ENCODE measurements at places on chromosomes 12 and 14.

DNA sequence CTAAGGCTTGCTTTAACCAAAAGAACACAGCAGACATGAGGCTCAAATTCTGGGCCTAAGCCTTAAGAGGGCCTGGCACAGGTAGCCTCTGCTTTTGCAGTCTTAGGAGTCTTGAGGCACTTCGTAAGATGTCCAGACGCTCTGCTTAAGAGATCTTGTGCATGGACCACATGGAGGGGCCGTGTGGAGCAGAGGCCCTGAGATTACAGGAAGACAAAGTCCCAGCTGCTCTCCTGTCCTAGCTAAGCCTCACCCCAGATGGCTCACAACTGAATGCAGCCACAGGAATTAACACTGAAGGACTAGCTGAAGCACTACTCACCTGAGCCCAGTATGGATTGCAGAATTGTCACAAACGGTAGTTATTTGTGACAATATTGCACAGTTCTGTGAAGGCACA, 446.0 kb downstream of the PDZRN4 start:
- no peak for DNase-seq

GRCh38 chr12:113416091-113416754, 6.0 kb upstream of the SDSL start:
- no peak for DNase-seq

DNA sequence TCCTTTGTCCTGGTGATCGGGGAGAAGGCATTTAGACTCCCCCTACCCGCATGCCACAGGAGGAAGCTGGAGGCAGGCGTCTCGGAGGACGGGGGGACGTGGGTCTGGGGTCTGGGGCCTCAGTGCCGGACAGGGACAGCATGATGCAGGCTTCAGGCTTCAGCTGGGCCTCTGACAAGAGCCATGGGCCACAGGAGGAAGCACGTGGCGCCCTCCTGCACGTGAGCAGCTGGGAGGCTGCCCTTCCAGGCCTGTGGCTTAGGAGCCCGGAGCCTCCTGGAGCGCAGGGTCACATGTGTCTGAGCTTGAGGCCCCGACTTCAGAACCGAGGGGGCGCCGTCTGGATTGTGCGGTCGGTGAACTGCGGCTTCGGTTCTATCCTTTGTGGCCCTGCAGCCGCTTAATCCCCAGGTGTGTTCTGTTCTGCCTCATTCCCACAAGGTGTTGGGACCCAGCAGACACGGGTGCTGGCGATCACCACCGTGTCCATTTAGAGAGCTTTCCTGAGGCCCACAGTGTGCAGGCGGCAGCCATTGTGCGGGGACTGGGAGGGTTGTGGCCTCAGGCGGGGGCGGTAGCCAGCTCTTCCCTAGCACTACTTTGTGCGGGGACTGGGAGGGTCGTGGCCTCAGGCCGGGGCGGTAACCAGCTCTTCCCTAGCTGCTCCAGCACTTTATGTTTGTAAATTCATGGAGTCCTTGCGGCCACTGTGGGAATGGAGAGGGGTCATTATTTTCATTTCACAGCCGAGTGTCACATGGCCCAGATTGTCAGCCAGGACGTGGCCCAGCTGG, 150.2 kb downstream of the ADGRD1 start:
- no peak for DNase-seq

GRCh38 chr14:96502621-96503305, 581 bp downstream of the PAPOLA start:
- DNase-seq, result no peak

- peak; percentile 71 for DNase-seq
Observed at GRCh38 chr12:1662761-1663439, 28.0 kb upstream of the ADIPOR2 start.

GRCh38 chr12:76876696-76877229, 2.1 kb downstream of the CSRP2 start:
- no peak for DNase-seq

DNA sequence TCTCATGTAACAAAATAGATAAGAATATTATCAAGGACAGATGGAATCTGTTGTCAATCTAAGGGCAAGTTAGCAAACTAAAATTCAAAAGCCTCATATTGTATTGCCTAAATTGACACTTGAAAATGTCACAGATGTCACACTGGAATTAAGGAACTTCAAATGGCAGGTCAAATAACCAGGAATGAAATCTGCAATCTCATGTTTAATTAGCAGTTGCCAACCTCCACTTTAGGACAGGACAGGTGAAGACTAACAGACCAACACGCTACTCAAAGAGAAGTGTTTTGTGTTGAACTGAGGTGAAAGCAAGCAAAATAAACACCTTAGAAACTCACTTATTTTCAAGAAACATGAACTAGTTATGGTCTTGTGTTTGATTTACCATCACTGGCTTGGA, 11.1 kb downstream of the KIF21A start:
- DNase-seq, result no peak
